Right lobe of liver (tissue), 6 donors: ENCODE measurements at places on chromosomes 6 and 20.

DNA sequence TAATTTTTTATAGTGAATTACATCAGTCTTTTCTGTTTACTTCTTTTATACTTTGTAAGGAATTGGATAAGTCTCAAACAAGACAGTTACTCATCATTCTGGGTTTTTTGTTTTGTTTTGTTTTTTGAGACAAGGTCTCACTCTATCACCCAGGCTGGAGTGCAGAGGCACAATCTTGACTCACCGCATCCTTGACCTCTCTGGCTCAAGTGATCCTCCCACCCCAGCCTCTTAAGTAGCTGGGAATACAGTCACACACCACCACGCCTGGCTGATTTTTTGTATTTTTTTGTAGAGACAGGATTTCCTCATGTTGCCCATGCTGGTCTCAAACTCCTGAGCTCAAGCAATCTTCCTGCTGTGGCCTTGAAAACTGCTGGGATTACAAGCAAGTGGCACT, 524.3 kb downstream of the EYS start:
- no peaks in the 10 kb centered on the region for H3K4me1 ChIP-seq
- H3K36me3 ChIP-seq, result no peaks in the 10 kb centered on the region
- H3K27ac ChIP-seq, result no peak overlapping the region
- no peaks in the 10 kb centered on the region for H3K27me3 ChIP-seq
- no peak overlapping the region for H3K4me3 ChIP-seq

- H3K4me3 ChIP-seq, result no peak overlapping the region
- H3K27me3 ChIP-seq, result no peaks in the 10 kb centered on the region
- no peak overlapping the region for H3K27ac ChIP-seq
- no peaks in the 10 kb centered on the region for H3K36me3 ChIP-seq
Measured at GRCh38 chr6:24194978-24195700, 69.1 kb downstream of the NRSN1 start.

- no peaks in the 10 kb centered on the region for H3K4me1 ChIP-seq
- H3K36me3 ChIP-seq, result no peaks in the 10 kb centered on the region
- DNase-seq, result no peak
Measured at GRCh38 chr6:158040051-158040803, 58.6 kb downstream of the SYNJ2 start.

DNA sequence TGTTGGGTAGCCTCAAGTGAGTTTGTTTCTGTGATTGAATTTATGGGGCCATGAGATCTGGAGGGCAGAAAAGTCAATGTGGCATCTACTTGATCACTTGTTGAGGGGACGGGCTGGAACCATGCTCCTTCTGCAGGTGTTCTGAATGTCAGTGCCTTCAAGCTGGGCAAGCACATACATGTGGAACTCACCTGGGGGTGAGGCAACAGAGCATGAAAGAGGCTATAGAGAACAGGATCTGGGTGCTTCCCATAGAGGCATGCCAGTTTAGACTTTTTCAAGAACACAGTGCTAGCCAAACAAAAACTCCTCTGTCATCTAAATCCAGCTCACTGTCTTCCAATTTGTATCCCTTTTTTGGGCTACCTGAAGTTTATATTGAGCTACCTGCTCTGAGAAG, 77.8 kb upstream of the SLC35B3 start:
- H3K27me3 ChIP-seq, result no peaks in the 10 kb centered on the region
- DNase-seq, result no peak
- no peak overlapping the region for H3K27ac ChIP-seq

GRCh38 chr20:2545594-2545993, 9.2 kb downstream of the TMC2 start:
- H3K27me3 ChIP-seq, result no peaks in the 10 kb centered on the region
- no peak overlapping the region for H3K27ac ChIP-seq
- H3K4me3 ChIP-seq, result no peak overlapping the region
- no peak for DNase-seq
- no peaks in the 10 kb centered on the region for H3K36me3 ChIP-seq

DNA sequence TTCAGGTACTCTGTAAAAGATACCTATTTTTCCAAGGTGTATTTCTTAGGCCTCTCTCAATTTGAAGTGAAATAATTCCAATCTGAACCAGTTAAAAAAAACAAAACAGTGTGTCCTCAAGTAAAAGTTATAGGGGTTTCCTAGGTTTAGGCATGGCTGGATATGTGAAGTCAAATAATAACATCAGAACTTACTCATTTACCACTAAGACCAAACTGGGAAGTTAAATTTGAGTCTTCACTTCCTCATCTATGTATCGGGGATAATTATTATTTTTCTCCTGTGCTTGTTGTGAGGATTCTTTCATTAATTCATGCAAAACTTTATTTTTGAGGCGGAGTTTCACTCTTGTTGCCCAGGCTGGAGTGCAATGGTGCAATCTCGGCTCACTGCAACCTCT, 86.2 kb upstream of the PTPRK start:
- no peaks in the 10 kb centered on the region for H3K27me3 ChIP-seq
- H3K27ac ChIP-seq, result no peak overlapping the region
- H3K4me1 ChIP-seq, result no peaks in the 10 kb centered on the region
- DNase-seq, result no peak

DNA sequence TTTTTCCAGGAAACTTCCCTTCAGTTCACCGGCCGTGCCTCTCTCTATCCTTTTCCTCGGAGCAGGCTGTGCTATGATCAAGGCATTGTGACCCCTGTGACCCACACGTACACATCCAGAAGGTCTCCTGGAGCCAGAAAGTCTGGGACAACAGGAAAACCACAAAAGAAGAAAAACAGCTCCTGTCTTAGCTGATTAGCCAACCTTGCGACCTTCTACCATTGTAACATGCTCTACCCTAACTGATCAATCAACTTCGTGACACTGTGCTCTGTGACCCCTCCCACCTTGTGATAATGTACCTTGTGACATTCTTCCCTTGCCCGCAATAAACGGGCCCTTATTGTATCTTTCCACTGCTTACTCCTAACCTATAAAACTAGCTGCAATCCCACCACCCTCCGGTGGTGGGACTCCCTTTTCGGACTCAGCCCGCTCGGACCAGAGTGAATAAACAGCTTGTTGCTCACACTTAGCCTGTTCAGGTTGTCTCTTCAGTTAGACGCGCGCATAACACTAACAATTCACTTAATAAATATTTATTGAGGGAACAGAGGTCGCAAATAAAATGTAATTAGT, 24.2 kb downstream of the ZNF311 start:
- H3K4me3 ChIP-seq, result peak overlapping the region; percentile 62
- H3K27me3 ChIP-seq, result no peaks in the 10 kb centered on the region
- H3K27ac ChIP-seq, result peak overlapping the region; percentile 48
- H3K36me3 ChIP-seq, result no peaks in the 10 kb centered on the region
- no peaks in the 10 kb centered on the region for H3K4me1 ChIP-seq
- DNase-seq, result peak; percentile 62

GRCh38 chr6:116447052-116447451, 14.1 kb upstream of the CALHM6 start:
- H3K4me3 ChIP-seq, result no peak overlapping the region
- H3K4me1 ChIP-seq, result no peaks in the 10 kb centered on the region
- no peak overlapping the region for H3K27ac ChIP-seq
- H3K27me3 ChIP-seq, result no peaks in the 10 kb centered on the region
- no peaks in the 10 kb centered on the region for H3K36me3 ChIP-seq
- no peak for DNase-seq

DNA sequence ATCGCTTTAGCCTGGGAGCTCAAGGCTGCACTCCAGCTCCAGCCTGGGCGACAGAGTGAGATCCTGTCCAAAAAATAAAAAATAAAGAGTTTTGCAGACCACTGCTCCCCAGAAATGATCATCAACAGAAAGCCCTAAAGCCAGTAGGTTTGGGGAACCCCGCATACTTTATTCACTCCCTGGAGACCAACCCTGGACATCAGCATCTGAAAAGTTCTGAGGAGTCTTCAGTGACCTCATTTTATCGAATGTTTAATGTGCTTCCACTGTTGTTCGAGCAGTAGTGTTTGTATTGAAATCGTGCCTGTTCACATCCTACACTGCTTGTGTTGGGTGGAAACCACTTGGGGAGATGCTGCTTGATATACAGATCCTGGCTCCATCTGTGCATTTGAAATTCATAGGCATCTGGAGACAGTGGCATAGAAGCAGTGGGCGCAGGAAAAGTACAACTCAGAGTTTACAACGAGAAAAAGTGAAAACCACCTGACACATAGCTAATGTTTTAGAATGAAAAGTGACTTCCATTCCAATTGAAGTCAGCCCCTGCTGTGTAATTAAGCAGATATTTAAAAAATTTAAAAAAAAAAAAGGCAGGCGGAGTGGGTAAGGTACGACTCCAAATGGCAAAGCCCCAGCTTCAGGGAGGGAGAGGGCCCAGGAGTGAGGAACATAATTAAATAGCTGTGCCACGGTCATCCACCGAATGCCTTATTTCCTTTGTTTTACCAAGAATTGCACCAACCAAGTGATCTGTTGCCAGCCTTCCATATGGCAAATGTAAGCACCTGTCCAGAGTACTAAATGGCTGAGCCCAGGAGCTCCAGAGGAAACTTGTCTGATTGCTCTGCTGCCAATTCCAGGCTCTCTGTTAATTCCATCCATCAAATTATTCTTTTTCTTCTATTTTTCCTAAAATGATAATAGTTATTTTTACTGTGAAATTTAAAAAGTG, 100.4 kb upstream of the NAA20 start:
- H3K27ac ChIP-seq, result no peak overlapping the region
- H3K27me3 ChIP-seq, result no peaks in the 10 kb centered on the region
- no peaks in the 10 kb centered on the region for H3K36me3 ChIP-seq
- no peak overlapping the region for H3K4me3 ChIP-seq
- no peaks in the 10 kb centered on the region for H3K4me1 ChIP-seq
- no peak for DNase-seq

DNA sequence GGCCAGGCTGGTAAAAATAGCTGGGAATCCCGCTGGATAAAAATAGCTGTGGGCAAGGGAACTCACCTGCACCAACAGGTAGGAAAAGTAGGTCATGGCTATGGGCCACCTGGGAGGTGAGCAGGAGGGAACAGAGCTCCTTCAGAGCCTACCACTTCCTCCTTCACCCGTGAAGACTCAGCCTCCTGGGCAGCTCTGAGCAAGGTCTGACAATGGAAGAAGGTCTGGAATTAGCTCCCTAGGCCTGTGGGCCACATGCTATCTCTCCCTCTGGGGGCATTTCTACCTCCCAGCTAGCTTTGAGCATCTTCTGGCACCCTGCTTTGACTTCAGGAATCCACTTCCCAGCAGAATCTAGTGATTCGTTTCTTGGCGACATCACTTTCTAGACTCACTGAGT, 153.9 kb downstream of the MRPL14 start:
- no peak overlapping the region for H3K27ac ChIP-seq
- no peaks in the 10 kb centered on the region for H3K27me3 ChIP-seq
- DNase-seq, result no peak
- no peaks in the 10 kb centered on the region for H3K36me3 ChIP-seq
- no peaks in the 10 kb centered on the region for H3K4me1 ChIP-seq

- no peaks in the 10 kb centered on the region for H3K36me3 ChIP-seq
- no peak overlapping the region for H3K27ac ChIP-seq
- no peak overlapping the region for H3K4me3 ChIP-seq
- no peaks in the 10 kb centered on the region for H3K4me1 ChIP-seq
- H3K27me3 ChIP-seq, result no peaks in the 10 kb centered on the region
Measured at GRCh38 chr20:6103301-6103700, 19.5 kb downstream of the FERMT1 start.

- no peak overlapping the region for H3K27ac ChIP-seq
- H3K4me3 ChIP-seq, result no peak overlapping the region
- no peak for DNase-seq
- no peaks in the 10 kb centered on the region for H3K27me3 ChIP-seq
- peaks cover 34% of the 10 kb centered on the region for H3K4me1 ChIP-seq
Measured at GRCh38 chr6:166996406-166996805, 2.8 kb upstream of the CEP43 start.

DNA sequence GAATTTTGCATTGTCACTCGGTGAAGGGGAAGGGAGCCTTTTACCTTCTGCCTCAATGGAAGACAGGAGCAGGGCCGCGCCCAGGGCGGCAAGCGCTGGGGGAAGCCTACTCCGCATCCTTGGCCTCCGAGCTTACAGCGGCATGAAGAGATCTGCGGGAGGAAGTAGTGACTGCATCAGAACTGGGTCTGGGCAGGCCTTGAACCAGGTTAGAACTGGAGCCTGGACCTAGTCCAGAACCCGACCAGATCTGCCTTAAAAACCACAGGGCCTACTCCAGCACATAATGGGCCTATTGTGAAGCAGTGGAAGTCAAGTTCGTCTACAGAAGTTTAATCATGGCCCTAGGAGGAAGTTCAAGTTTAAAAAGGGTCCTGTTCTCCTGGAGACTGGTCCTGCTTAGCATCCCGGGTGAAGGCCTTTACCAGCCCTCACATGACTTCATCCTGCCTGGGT, 3.1 kb downstream of the COL12A1 start:
- peaks cover 44% of the 10 kb centered on the region for H3K27me3 ChIP-seq
- no peak overlapping the region for H3K4me3 ChIP-seq
- H3K4me1 ChIP-seq, result no peaks in the 10 kb centered on the region
- H3K27ac ChIP-seq, result no peak overlapping the region
- no peaks in the 10 kb centered on the region for H3K36me3 ChIP-seq
- no peak for DNase-seq

DNA sequence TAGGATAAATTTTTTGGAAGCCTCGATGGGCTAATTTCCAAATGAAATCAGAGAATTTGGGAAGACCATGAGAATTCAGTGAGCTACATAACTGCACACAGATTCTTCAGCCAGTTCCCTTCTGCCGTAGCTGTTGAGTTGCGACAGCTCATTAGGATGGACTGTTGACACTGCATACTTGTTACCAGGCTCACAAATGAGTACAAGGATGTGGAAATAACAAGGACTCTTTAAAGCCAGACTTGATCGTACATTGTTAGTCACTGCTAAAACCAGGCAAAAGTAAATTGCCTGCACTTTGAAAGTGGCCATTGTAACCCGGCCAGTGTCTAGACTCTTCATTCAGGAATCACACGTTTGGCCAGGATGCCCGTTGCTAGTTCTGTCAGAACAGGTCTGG, 37.0 kb downstream of the NDUFAF5 start:
- no peak for DNase-seq
- H3K4me3 ChIP-seq, result no peak overlapping the region
- no peaks in the 10 kb centered on the region for H3K4me1 ChIP-seq
- no peak overlapping the region for H3K27ac ChIP-seq
- H3K27me3 ChIP-seq, result no peaks in the 10 kb centered on the region

DNA sequence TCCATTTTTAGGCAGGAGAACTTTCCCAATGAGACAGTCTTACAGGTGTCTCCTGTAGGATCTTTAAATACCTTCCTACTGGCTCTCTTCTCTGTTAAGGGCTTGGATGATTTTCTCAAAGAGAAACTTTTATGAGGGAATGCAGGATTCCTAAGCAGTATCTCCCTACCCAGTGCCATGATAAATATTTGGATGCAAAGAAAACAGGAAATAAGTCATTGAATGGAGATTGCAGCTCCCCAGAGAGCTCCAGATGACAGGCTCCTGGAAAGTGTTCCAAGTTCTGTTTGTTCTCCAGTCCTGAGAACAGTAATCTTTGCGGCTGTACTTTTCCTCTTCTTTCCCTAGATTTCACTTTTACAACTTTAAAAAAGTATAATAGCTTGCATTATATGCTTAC, 2.4 kb upstream of the SCGN start:
- H3K36me3 ChIP-seq, result no peaks in the 10 kb centered on the region
- no peak overlapping the region for H3K4me3 ChIP-seq
- H3K27me3 ChIP-seq, result no peaks in the 10 kb centered on the region
- no peak for DNase-seq
- H3K27ac ChIP-seq, result no peak overlapping the region
